ENCODE measurements at places on chromosomes 16 and 17. TPM values are rescaled to one million over a fixed set of nuclear protein-coding genes. Genes with fewer than 3 reads are reported as not detected.
A peak's percentile ranks its signal among the peaks of the same experiment; 100 is the strongest.

MSRB1 gene
- total RNA-seq = 103 TPM

GRCh38 chr17:67993153-67993997, 2.9 kb downstream of the C17orf58 start:
- peak; percentile 95 for DNase-seq

GRCh38 chr17:8685381-8685780, 54.9 kb upstream of the MYH10 start:
- DNase-seq = no peak

AGRP gene
- total RNA-seq = not detected

ATF7IP2 gene
- total RNA-seq = 26.2 TPM

GRCh38 chr16:57069053-57069452, 23.3 kb upstream of the CPNE2 start:
- DNase-seq = no peak

SLC52A1 gene
- 0.72 TPM for total RNA-seq

DNA sequence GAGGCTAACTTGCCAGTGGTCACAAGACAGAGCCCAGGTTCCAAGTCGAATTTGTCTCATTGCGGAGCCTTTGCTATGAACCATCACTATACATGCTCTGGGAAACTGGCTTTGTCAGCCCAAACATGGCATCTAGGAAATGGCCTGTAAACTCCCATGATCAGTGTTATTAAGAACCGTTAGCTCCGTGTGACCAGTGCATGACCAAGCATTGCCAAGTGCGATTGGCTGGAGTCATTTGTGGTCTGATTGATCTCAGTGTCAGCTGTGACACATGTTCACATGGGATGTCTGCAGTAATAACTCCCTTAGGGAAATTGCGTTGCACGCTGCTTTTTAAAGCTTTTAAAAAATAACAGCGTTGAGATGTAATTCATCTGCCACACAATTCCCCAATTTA, 18.6 kb upstream of the CDH3 start:
- DNase-seq = no peak

- DNase-seq = no peak
Observed at GRCh38 chr16:2176047-2176446, 20.4 kb downstream of the CASKIN1 start.

DNA sequence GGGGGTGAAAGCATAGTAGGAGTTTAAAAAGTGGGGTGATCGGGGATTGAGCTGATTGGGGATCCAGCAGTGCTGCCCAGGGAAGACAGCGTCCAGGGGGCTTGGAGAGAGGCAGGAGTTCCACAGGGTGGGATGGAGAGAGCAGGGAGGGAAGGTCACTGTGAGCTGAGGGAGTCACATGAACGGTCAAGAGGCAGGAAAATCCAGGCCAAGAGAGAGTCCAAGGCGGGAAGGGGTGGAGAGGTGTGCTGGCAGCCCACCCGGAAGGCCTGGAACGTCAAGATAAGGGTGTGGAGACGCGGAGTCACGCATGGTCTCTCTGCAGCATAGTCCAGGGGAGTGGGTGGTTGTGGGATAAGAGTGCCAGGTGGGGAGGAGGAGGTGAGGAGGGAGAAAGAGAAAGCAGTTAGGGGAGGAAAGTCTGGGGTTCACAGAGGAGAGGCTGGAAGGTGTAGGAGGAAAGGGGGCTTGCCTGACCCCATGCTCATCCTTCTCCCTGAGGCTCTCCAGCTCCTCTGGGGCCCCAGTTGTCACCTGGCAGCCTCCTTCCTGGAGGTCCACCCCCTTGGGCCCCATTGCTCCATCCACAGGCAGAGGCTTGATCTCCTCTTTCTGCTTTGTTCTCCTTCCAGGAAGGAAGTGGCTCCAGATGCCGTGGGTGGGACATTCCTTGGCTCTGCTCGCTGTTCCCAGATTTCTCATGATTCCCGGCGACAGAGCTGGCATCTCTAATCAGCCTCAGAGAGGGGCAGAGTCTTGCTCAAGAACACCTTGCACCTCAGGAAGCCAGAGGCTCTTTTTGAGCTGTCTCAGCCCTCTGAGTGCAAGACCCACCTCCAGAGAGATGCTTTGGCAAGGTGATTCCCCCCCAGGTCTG, 28.7 kb downstream of the CCR7 start:
- DNase-seq = peak; percentile 85

GRCh38 chr17:59512844-59513385, 52.5 kb upstream of the DHX40 start:
- no peak for DNase-seq

ABCC12 gene
- not detected for total RNA-seq

GRCh38 chr16:88928405-88929090, 48.5 kb downstream of the CBFA2T3 start:
- no peak for DNase-seq

DNA sequence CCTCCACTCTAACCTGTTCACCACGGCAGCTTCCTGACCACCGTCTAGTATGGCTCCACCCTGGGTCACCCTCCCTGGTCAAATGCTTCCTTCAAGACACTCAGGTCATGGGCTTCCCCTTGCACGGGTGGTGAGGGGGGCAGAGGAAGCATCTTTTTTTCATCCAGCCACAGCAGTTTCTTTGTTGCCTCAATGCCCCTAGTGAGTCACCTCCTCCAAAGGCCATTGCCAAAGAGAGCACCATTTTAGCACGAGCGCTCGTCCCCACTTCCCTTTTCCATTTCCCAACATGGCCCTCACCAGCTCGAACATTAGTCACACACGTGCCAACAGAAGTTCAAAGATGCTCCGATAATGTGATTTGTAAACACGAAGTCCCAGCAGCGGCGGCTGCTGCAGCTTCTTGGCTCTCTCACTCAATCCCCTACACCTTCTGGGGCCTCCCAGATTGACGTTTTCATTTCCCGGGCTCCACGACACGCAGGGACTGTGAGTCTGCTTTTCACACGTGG, 134.6 kb downstream of the GAS7 start:
- peak; percentile 85 for DNase-seq

TUBB3 gene
- 1.4 TPM for total RNA-seq

DNA sequence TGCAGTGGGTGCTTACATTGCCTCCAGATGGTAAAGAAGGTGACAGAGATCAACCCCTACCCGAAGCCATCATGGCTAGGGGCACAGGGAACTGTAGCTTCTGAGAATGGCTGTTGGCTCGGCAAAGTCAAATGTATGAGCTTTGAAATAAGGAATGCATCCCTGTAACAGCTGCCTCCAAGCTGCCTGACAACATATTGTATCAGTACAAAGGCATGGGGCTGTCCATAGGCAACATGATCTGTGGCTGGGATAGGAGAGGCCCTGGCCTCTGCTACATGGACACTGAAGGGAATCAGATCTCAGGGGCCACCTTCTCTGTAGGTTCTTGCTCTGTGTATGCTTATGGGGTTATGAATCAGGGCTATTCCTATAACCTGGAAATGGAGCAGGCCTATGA, 119.2 kb upstream of the NETO2 start:
- no peak for DNase-seq

DNA sequence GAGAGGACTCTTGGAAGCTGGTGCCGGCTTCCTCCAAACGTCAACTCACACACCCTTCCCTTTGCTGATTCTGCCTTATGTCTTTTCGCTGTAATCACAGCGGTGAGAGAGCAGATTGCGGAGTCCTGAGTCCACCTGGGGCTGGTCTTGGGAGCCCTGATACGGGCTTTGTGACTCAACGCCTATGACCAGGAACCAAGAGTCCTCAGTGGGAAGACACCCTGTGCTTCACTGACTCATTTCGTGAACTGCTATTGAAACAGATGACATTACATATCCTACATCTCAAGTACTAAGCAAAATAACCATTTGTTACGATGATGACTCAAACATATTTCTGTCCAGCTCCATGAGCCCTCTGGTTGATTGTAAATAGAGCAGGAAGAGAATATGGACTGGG, 90.7 kb upstream of the CREBBP start:
- no peak for DNase-seq

FOXN1 gene
- not detected for total RNA-seq

CCDC144A gene
- total RNA-seq = 1.7 TPM

DBF4B gene
- total RNA-seq = 7.3 TPM

TP53TG3B gene
- total RNA-seq = not detected

- DNase-seq = no peak
Observed at GRCh38 chr17:68029512-68030215, 5.9 kb upstream of the KPNA2 start.

RNF43 gene
- total RNA-seq = 1.0 TPM

UNC45B gene
- total RNA-seq = 2.0 TPM

DNA sequence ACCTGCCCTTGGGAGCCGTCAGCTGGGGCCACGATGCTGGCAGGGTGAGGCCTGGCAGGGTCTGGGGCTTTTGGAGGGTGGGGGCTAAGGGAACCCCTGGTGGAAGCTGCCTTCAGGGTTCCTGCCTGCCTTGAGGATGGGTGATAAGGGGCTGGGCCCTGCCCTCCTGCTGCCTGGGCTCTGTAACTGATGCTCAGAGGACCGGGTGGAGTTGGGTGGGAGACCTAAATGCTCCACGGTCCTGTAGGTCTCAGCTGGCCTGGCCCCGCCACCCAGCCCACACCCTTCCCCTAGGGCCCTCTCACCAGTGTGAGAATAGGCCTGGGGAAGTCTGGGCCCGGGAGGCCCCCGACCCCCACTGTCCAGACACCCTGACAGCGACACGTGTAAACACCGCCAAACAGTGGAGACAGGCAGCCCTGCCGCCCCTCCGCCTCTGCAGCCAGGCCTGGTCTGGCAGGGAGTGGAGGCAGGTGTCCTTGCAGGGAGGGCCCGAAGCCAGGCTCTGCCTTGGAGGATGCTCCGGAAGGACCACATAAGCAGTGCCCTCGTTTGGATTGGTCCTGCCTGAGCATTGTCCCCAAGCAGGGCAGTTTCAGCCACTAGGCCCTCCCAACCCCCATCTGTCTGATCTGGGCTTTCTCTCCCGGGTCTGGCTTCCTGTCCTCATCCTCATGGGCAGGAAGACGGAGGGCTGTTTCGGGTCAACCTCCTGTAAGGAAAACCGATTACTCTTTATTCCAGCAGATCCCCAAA, 6.5 kb upstream of the BAHCC1 start:
- no peak for DNase-seq

DNA sequence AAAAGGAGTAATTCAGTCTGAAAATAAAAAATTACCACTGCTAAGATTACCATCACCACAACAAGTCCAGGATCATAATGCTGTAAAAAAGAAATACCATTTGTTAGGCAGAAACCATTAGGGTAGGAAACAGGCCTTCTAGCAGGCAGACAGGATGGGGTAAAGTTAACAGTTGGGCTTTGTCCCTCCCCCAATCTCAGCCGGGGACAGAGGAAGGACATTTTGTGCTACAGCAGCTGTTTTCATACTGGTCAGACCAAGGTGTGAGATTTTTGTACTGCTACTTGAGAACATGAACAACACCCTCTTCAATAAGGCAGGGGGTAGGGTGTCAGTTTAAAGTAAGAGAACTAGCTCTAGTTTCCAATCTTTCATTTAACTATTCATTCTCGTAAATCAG, 49.2 kb upstream of the ITGA2B start:
- DNase-seq = no peak

GRCh38 chr16:2852003-2852730, 5.8 kb downstream of the PRSS22 start:
- peak; percentile 56 for DNase-seq

DNA sequence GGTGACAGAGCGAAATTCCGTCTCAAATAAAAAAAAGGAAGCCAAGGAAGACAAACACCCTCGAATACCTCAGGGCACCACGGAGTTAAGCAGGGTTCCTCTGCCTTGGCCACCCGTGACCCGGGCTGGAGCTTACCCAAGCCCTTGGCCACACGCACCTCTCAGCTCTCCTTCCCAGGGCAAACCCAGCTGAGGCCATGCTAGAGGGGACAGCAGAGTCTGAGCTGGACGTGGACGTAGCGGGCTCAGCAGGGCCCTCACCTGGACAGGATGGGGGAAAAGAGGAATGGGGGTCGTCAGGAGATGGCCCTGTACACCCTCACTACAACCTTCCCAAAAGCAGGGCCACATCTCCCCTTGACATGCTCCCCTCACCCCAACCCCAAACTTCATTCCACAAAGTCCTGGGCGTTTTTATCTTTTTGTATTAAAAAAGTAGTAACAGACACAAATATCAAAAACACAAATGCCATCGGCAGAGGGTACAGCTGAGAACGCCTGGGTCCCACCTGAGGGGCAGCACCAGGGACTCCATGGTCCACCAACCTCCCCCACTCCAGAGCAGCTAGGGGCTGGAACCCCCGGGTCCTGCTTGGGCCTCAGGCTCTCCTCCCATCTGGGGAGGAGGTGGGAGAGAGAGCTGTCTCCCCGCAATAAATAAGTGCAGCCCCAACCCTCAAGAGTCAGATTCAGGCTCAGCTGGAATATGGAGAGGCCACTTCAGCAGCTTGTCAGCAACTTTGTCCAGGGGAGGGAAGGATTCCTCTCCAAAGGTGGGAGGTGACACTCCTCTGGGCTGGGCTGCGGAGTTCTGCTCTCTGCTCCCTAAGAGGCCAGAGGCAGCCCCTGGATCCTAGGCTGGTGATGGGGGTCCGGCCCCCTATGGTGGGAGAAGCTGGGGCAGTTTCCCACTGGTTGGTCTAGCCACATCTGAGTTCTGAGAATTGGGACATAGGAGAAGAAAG, 11.9 kb downstream of the PER1 start:
- peak; percentile 75 for DNase-seq

DNA sequence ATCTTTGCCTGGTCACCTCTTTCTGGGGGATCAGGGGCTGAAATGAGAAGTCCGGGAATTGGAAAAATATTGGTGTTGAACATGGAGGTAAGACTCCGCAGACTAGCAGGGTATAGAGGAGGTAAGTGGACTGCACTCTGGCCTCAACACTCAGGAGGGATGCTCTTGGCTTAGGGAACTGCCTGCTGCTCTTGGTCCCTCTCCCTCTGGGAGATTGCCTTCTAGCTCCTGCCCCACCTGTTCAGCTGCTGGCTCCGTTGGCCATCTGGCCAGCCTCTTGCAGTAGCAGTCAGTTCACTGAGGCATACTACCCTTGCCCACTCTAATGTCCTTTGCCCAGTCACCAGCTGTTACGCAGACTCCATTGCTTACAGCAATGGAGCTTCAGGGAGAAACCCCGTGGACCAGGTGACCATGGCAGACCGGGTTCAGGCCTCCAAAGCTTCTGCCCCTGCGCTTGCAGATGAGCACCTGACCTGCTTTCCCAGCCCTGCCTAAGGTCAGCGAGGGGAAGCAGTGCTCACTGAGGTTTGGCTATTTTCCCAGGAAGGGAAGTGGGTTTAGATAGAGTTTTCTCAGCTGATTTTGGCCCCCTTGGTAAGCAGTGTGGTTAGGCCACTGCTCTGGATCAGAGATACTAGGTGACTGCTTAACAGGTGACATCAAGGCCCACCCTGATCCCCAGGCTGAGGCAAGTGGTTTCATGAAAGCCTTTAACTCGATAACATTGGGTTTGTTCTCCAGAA, 11.9 kb downstream of the CDK5RAP3 start:
- no peak for DNase-seq

- DNase-seq = peak; percentile 85
Observed at GRCh38 chr17:28741358-28742349, 2.2 kb upstream of the TRAF4 start.

GRCh38 chr17:63694950-63695773, 4.8 kb downstream of the LIMD2 start:
- DNase-seq = peak; percentile 84

GRCh38 chr16:82010649-82011048, 621 bp downstream of the SDR42E1 start:
- DNase-seq = no peak

Data from spleen (tissue), 13 donors.